ENCODE measurements at places on chromosomes 5 and 9. TPM values are rescaled to one million over a fixed set of nuclear protein-coding genes. Genes with fewer than 3 reads are reported as not detected.

GRCh38 chr9:123191680-123192079 is 76.7 kb downstream of the STRBP start:
- H3K36me3 ChIP-seq = no peaks in the 10 kb centered on the region
- no peaks in the 10 kb centered on the region for H3K27me3 ChIP-seq
- H3K4me1 ChIP-seq = no peaks in the 10 kb centered on the region
- no peak overlapping the region for H3K27ac ChIP-seq
- no peak overlapping the region for H3K4me3 ChIP-seq

GRCh38 chr9:110996436-110997220 is 41.6 kb downstream of the LPAR1 start:
- no peaks in the 10 kb centered on the region for H3K36me3 ChIP-seq
- no peak overlapping the region for H3K27ac ChIP-seq
- peaks cover 6% of the 10 kb centered on the region for H3K4me1 ChIP-seq

DNA sequence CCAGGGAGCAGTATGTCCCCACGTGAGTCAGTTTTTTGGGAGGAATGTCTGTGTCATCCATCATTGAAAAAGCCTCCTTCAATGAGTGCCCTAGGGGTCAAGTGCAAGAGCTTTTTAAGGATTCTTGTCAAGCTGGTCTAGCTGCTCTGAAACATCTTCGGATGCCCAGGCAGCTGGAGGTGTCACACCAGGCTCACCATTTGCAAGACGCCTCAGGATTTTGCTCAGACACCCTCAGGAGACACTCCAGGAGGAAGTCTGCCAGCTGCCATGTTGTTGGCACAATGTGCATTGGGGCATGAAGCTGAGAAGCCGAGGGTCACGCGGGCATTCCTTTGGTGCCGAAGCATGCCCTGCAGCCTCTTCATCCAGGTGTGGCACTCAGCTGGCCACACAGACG is 111.1 kb upstream of the S1PR3 start:
- H3K27me3 ChIP-seq = no peaks in the 10 kb centered on the region
- no peak overlapping the region for H3K27ac ChIP-seq
- H3K4me1 ChIP-seq = no peaks in the 10 kb centered on the region
- H3K4me3 ChIP-seq = no peak overlapping the region
- DNase-seq = no peak
- no peaks in the 10 kb centered on the region for H3K36me3 ChIP-seq

- no peak for DNase-seq
- no peaks in the 10 kb centered on the region for H3K27me3 ChIP-seq
- H3K4me1 ChIP-seq = no peaks in the 10 kb centered on the region
- no peaks in the 10 kb centered on the region for H3K36me3 ChIP-seq
- no peak overlapping the region for H3K27ac ChIP-seq
- H3K4me3 ChIP-seq = no peak overlapping the region
These were observed 92.8 kb downstream of the ZNF354C start for GRCh38 chr5:179152941-179153340.

- H3K27me3 ChIP-seq = no peaks in the 10 kb centered on the region
- no peaks in the 10 kb centered on the region for H3K36me3 ChIP-seq
- DNase-seq = no peak
- H3K4me3 ChIP-seq = no peak overlapping the region
- no peaks in the 10 kb centered on the region for H3K4me1 ChIP-seq
- no peak overlapping the region for H3K27ac ChIP-seq
These were observed 62.5 kb downstream of the IPO11 start for GRCh38 chr5:62475072-62475471.

GRCh38 chr9:19136129-19136528 is 8.8 kb upstream of the PLIN2 start:
- H3K4me3 ChIP-seq = no peak overlapping the region
- no peak for DNase-seq
- no peaks in the 10 kb centered on the region for H3K4me1 ChIP-seq
- H3K36me3 ChIP-seq = no peaks in the 10 kb centered on the region
- no peaks in the 10 kb centered on the region for H3K27me3 ChIP-seq

GRCh38 chr5:180366326-180366725 is 13.2 kb upstream of the GFPT2 start:
- no peaks in the 10 kb centered on the region for H3K4me1 ChIP-seq
- no peaks in the 10 kb centered on the region for H3K36me3 ChIP-seq
- H3K4me3 ChIP-seq = no peak overlapping the region
- H3K27me3 ChIP-seq = no peaks in the 10 kb centered on the region
- no peak for DNase-seq
- H3K27ac ChIP-seq = no peak overlapping the region

- H3K27me3 ChIP-seq = no peaks in the 10 kb centered on the region
- H3K4me3 ChIP-seq = no peak overlapping the region
- H3K27ac ChIP-seq = no peak overlapping the region
- no peak for DNase-seq
- peaks cover 5% of the 10 kb centered on the region for H3K36me3 ChIP-seq
- H3K4me1 ChIP-seq = no peaks in the 10 kb centered on the region
These were observed 53.9 kb downstream of the ERAP1 start for GRCh38 chr5:96753848-96754247.

GRCh38 chr9:113597390-113598241 is 134.1 kb downstream of the RGS3 start:
- H3K36me3 ChIP-seq = no peaks in the 10 kb centered on the region
- peaks cover 8% of the 10 kb centered on the region for H3K4me1 ChIP-seq
- DNase-seq = no peak
- no peak overlapping the region for H3K27ac ChIP-seq
- H3K27me3 ChIP-seq = no peaks in the 10 kb centered on the region

DNA sequence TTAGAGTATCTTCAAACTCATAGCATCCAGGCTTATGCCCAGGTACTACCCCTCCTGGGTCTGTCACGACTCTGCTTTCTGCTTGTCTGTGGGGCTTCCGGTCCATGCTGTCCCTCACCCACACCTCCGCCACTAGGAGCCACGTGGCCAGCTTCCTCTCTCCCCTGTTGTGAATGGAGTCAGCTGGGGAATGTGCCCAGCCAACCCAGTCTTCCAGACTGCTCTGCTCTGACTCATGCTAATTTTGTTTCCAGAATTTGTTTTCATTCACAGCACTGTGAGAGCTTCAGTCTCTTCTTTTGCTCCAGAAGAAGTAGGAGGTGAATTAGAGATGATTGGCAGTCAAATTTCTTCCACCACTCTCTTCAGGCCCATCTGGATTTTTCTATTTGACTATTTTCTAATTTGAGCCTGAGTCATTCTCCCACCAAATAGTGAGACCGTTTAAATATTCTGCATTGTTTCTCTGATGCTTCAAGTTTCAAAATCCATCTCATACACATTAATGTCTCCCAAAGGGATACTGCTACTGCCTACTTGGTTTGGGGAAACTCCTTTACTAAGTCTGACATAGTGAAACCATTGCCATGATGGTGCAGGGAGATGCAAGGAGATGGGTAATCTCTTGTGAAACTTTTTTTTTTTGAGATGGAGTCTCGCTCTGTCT is 424.1 kb upstream of the KIF2A start:
- no peaks in the 10 kb centered on the region for H3K4me1 ChIP-seq
- H3K27ac ChIP-seq = no peak overlapping the region
- H3K4me3 ChIP-seq = no peak overlapping the region
- DNase-seq = no peak
- H3K36me3 ChIP-seq = no peaks in the 10 kb centered on the region

DNA sequence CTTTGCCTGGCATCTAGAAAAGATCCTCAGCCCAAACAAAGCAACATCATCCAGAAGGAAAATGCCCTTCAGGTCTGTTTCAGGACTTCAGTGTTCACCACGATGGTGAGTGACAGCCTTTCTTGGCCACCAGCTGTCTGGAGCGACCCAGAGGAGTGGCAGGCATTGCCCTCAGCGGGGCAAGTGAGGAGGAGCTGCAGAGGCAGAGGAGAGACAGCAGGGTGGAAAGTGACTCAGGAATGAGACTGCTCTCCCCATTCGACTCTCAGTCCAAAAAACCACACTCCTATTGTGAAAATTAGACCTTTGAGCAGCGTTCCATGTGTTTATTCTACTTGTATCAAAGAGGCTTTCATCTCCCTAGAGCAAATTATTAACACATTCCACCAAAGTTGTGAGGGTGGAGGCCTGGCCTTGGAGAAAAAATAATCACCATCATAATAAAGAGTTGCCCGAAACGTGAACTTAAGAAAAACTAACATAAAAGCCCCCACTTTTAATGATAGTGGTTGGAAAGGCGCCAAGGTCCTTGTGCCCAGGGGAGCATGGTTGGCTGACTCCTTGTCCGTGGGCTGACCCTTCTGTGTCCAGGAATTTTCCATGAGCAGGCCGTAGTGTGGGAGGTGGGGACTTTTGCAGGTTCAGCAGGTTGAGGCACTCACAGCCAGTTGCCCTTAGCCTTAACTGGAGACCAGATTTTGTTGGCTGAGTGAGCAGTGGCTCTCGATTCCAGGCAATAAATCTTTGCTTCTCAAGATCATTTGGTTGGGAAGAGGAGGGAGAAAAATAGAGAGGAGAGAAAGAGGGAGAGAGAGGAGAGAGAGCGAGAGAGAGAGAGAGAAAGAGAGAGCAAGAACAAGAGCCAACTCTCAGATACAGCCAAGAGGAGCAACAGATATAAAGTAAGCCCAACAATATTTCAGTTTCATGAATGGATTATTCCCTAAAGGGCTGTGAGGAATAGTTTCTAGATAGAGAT is 125.9 kb upstream of the ANKRD55 start:
- peak; percentile 91 for DNase-seq
- H3K36me3 ChIP-seq = no peaks in the 10 kb centered on the region
- H3K4me3 ChIP-seq = no peak overlapping the region
- peak overlapping the region; percentile 85 for H3K27ac ChIP-seq

- no peak for DNase-seq
- H3K36me3 ChIP-seq = no peaks in the 10 kb centered on the region
- no peak overlapping the region for H3K4me3 ChIP-seq
These were observed 93.5 kb downstream of the FOXD1 start for GRCh38 chr5:73355108-73355507.

- H3K36me3 ChIP-seq = no peaks in the 10 kb centered on the region
- no peak overlapping the region for H3K4me3 ChIP-seq
- H3K27ac ChIP-seq = no peak overlapping the region
- H3K27me3 ChIP-seq = no peaks in the 10 kb centered on the region
- H3K4me1 ChIP-seq = no peaks in the 10 kb centered on the region
These were observed 16.4 kb downstream of the SLC12A7 start for GRCh38 chr5:1095302-1095989.

- H3K27ac ChIP-seq = no peak overlapping the region
- H3K36me3 ChIP-seq = no peaks in the 10 kb centered on the region
- no peaks in the 10 kb centered on the region for H3K27me3 ChIP-seq
- peaks cover 21% of the 10 kb centered on the region for H3K4me1 ChIP-seq
- no peak overlapping the region for H3K4me3 ChIP-seq
These were observed 86.6 kb downstream of the FEM1C start for GRCh38 chr5:115458003-115458409.

DNA sequence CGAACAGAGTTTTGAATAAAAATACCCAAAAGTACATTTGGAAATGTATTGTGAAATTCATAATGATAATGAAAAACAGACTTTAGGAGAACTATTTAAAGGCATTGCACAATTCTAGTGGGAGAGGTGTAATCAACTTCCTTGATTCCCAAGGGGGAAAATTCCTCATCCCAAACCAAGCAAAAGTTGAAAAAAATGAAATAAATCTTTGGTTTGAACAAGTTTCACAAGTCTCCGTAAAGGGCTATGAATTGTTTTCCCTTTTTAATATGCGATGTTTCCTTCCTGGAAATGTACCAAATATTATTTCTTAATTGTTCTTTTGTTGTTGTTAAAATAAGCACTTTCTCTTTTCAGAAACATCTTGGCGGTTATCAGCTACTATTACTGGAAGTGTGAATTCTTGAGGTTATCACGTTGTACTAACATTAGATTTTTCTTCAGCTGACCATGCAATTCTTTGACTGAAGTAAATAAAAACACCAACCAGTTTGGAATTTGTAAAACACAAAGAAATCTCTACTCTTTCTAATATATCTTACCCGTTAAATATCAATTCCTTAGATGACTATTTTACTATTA is 59.3 kb downstream of the SVEP1 start:
- H3K27ac ChIP-seq = no peak overlapping the region
- no peaks in the 10 kb centered on the region for H3K27me3 ChIP-seq
- DNase-seq = no peak
- H3K4me3 ChIP-seq = no peak overlapping the region
- H3K4me1 ChIP-seq = no peaks in the 10 kb centered on the region

DNA sequence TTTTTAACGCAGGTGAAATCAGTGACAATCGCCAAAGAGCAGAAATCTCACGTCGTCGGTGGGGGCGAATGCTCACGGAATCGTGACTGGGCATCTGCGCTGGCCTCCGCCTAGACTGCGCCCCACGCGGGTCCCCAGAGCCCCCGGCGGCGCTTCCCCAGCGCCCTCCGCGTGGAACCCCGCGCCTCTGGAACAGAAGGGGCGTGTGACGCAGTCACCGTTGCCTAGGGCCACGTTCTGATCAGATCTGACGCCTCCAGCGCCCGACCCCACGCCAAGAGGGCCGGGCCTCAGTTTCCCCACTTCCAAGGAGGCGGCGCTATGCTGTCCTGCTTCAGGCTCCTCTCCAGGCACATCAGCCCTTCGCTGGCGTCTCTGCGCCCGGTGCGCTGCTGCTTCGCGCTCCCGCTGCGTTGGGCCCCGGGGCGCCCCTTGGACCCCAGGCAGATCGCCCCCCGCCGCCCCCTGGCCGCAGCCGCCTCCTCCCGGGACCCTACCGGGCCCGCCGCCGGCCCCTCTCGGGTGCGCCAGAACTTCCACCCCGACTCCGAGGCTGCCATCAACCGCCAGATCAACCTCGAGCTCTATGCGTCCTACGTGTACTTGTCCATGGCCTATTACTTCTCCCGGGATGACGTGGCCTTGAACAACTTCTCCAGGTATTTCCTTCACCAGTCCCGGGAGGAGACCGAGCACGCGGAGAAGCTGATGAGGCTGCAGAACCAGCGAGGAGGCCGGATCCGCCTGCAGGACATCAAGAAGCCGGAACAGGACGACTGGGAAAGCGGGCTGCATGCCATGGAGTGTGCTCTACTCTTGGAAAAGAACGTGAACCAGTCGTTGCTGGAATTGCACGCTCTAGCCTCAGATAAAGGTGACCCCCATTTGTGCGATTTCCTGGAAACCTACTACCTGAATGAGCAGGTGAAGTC is at the start of gene FTMT:
Gene FTMT, plus strand, starts transcription at position 240 of the 932 bp plus-strand sequence. Its CDS starts 82 bp downstream, at position 322.
- no peak within 1 kb of the TSS for H3K4me3 ChIP-seq
- no peaks in the 10 kb centered on the region for H3K4me1 ChIP-seq
- no peaks in the 10 kb centered on the region for H3K27me3 ChIP-seq

- H3K4me1 ChIP-seq = no peaks in the 10 kb centered on the region
- DNase-seq = no peak
- H3K4me3 ChIP-seq = no peak overlapping the region
These were observed 139.4 kb upstream of the IRX1 start for GRCh38 chr5:3456121-3456681.

Gene FKTN
- 15.2 TPM for total RNA-seq

Gene DMGDH
- 1.8 TPM for total RNA-seq

Gene DBH
- total RNA-seq = not detected

Gene PCDHA10
- total RNA-seq = 0.02 TPM

Gene SIT1
- total RNA-seq = not detected
